ENCODE measurements at places on chromosomes 3 and 15. TPM values are rescaled to one million over a fixed set of nuclear protein-coding genes. Genes with fewer than 3 reads are reported as not detected.

DNA sequence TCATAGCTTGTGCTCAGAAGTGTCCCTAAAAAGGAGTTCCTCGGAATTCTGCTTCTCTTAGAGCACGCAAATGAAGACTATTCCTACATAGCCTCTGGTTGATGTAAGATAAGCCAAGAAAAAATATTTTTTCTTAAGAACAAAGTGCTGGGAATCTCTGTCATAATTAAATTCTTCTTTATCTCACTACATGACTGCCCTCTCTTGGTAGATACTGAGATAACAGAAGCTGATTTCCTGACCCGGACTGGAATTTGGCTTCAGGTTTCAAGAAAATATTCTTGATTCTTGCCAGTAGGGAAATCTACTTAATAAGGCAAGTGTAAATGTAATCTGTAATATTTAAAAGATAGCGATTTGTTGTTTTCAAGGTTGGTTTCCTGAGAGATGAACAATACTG, 31.3 kb upstream of the SETMAR start:
- no peak for DNase-seq
- no peaks in the 10 kb centered on the region for H3K36me3 ChIP-seq
- no peak overlapping the region for H3K4me3 ChIP-seq
- H3K27me3 ChIP-seq: no peaks in the 10 kb centered on the region
- H3K4me1 ChIP-seq: no peaks in the 10 kb centered on the region
- H3K27ac ChIP-seq: no peak overlapping the region

DNA sequence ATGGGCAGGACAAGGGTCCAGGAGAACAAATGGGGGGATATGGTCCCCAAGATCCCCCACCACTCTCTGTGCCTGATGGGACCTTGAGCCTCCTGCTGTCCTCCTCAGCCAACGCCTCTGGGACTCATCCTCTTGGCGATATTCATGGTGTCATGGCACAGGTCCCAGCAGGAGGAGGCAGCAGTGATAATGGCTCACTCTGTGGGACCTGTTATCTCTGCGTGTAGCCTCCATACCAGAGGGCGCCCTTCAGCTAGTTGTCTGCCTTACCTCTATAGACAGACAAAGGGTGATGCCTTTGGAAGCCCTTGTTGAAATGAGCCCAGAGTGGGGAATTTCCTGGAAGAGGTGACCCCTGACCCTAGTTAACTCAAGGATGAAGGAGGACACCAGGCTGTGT, 7.4 kb downstream of the ZBTB47 start:
- peak; percentile 86 for DNase-seq
- H3K4me3 ChIP-seq: no peak overlapping the region
- H3K4me1 ChIP-seq: peaks cover 43% of the 10 kb centered on the region
- H3K27me3 ChIP-seq: no peaks in the 10 kb centered on the region
- H3K27ac ChIP-seq: no peak overlapping the region

DNA sequence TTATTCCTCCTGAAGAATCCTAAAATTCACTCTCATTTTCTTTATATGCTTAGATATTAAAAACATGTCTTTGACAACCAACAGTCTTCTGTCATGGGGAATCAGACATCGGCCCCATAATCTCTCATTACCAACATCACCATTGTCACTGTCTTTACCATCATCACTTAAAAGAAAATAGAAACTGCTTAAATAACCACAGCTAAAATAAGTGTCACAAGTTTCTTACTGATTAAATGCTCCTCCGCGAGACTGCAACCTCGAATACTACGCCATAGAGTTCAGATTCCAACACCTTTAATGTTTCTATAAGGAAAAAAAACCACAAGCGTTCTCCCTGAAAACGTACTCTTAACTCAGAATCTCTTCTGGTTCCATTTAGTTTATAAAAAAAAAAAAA, 977.5 kb upstream of the CFAP20DC start:
- no peak overlapping the region for H3K4me3 ChIP-seq
- no peaks in the 10 kb centered on the region for H3K27me3 ChIP-seq
- no peaks in the 10 kb centered on the region for H3K36me3 ChIP-seq

DNA sequence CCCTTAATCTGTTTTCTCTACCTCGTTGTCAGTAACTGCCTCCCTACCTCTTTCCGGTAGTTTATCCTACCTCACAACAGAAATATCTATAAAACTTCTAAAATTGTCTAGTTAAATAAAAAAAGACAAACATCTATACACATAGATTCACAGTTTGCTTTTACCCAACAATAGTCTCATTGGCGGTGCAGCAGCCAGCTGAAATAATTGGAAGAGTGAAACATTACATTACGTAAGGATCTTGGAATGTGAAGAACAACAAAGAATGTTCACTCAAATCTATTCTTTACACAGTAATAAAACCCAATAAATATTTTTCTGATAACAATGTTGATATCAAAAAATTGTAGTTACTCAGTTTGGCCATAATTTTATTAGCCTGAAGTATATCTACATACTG, 115.5 kb upstream of the ARPP21 start:
- DNase-seq: no peak
- H3K4me1 ChIP-seq: no peaks in the 10 kb centered on the region
- no peak overlapping the region for H3K4me3 ChIP-seq
- H3K27me3 ChIP-seq: no peaks in the 10 kb centered on the region
- no peaks in the 10 kb centered on the region for H3K36me3 ChIP-seq
- no peak overlapping the region for H3K27ac ChIP-seq

CDHR4 gene
- total RNA-seq: not detected

NUP210 gene
- 10.1 TPM for total RNA-seq
